Stimulated activated CD8-positive, alpha-beta memory T cell treated with anti-CD3 and anti-CD28 coated beads, Interleukin-7, amount 100 ng/mL, for 4 hours (primary cell): ENCODE measurements at places on chromosomes 1 and 21.

- no peak for DNase-seq
Observed at GRCh38 chr1:89810880-89811279, 10.0 kb upstream of the LRRC8D start.

- no peak for DNase-seq
Observed at GRCh38 chr21:26085127-26085526, 85.4 kb downstream of the APP start.

GRCh38 chr1:116277840-116278540, 95.1 kb upstream of the ATP1A1 start:
- no peak for DNase-seq

DNA sequence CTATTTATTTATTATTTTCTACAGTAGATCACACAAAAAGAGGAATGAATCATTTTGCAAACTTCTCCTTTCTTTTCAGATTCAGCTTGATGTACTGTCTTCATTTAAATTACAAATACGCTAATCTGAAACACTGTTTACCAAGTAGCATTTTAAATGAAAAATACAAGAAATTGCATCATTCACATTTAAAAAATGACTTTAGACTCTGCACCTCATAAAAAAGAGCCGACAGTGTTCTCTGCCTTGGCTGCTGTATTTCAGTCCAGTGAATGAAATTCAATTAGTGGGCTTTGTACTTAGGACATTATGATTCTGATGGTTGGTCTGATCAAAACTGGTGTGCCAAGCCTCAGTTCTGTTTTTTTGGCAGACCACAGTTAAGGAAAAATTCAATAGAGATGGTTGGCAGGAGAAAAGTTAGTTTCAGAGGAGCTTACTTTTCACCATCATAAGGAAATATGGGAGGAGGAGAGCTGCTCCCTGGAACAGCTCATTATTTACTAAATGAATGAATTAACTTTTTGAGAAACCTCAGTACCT, 222.4 kb upstream of the ESRRG start:
- DNase-seq, result no peak

GRCh38 chr1:239587574-239588369, 201.4 kb downstream of the CHRM3 start:
- no peak for DNase-seq
